A549 treated with DMSO at 1 μM for 4 hours (cell line): ENCODE measurements at places on chromosomes 3 and 15. TPM values are rescaled to one million over a fixed set of nuclear protein-coding genes. Genes with fewer than 3 reads are reported as not detected.

SH3GL3 gene
- total RNA-seq = 0.64 to 0.75 TPM (median 0.67 TPM) in 5 replicates

CTXN2 gene
- total RNA-seq = 0.02 to 0.04 TPM in 2 of 5 replicates, not detected in the others

ALDH1L1 gene
- total RNA-seq = 0.16 to 0.43 TPM (median 0.24 TPM) in 5 replicates

RIOX2 gene
- 26.6 to 34.9 TPM (median 32.3 TPM) in 5 replicates for total RNA-seq

C2CD4A gene
- total RNA-seq = 0.02 to 0.07 TPM (median 0.02 TPM) in 3 of 5 replicates, not detected in the others

POC1A gene
- total RNA-seq = 15.5 to 20.4 TPM (median 17.8 TPM) in 5 replicates

MKRN3 gene
- 2.2 to 3.6 TPM (median 2.8 TPM) in 5 replicates for total RNA-seq

COL6A5 gene
- not detected in 5 replicates for total RNA-seq

ZKSCAN7 gene
- total RNA-seq = not detected in 5 replicates

ADPRH gene
- total RNA-seq = 2.9 to 3.4 TPM (median 3.0 TPM) in 5 replicates

SV2B gene
- 0.02 to 0.03 TPM (median 0.03 TPM) in 4 of 5 replicates, not detected in the other for total RNA-seq

CDHR4 gene
- 0.15 to 0.46 TPM (median 0.30 TPM) in 5 replicates for total RNA-seq

MYL3 gene
- not detected in 5 replicates for total RNA-seq

NR2E3 gene
- total RNA-seq = 0.13 to 0.36 TPM (median 0.18 TPM) in 5 replicates

GP9 gene
- total RNA-seq = not detected in 5 replicates
